H7 (cell line): ENCODE measurements at places on chromosomes 4 and X. TPM values are rescaled to one million over a fixed set of nuclear protein-coding genes. Genes with fewer than 3 reads are reported as not detected.

IGSF1 gene
- 13.4 and 17.8 TPM in 2 replicates for total RNA-seq

DMD gene
- 17.1 and 30.5 TPM in 2 replicates for total RNA-seq

EPGN gene
- not detected in 2 replicates for total RNA-seq

PDE5A gene
- total RNA-seq: 17.2 and 24.4 TPM in 2 replicates

ARAP2 gene
- 0.41 and 1.7 TPM in 2 replicates for total RNA-seq

TCEAL2 gene
- 3.2 and 7.5 TPM in 2 replicates for total RNA-seq

HDX gene
- 3.1 and 9.1 TPM in 2 replicates for total RNA-seq

SRPX2 gene
- total RNA-seq: 1.3 and 2.0 TPM in 2 replicates

TCEAL7 gene
- 4.5 and 6.5 TPM in 2 replicates for total RNA-seq

TMPRSS11F gene
- not detected in 2 replicates for total RNA-seq
